ENCODE measurements at places on chromosomes 4 and X.

DNA sequence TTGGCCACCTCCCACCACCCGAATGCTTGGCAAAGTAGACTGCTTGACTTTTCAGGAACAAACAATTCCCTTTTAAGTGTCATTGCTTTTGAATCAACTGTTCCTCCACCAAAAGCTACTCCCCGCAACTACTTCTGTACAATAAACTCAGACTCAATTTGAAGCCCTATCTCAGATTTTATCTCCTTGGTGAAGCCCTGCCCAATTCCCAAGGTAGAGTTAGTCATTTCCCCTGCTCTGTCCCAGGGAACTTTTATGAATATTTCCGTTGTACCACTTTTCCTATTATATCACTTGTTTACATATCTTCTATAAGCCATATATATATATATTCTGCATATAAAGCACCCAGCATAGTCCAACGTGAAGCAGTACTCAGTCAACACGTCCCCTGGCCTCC lies 102.8 kb downstream of the C4orf51 start:
- no peak for DNase-seq

DNA sequence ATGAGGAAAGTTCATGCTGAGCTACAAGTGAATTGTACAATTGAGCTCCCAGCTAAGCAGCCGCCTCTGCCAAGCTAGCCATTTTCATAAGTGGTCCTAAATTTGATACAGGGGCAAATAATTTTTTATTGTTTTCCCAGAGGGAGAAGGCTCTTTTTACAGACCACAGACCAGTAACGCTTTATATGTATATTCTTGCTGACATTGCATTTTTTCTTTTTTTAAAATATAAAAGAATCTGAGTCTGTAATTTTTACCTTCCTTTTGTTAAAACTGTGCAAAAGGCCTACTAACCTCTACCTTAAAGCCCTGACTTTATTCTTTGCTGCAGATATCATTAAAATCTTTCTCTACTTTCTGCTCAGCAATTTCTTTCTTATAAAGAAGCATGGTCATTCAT lies 501.2 kb upstream of the INTU start:
- DNase-seq = no peak

- no peak for DNase-seq
Measured at GRCh38 chr4:82667761-82668480, 106.1 kb upstream of the TMEM150C start.

DNA sequence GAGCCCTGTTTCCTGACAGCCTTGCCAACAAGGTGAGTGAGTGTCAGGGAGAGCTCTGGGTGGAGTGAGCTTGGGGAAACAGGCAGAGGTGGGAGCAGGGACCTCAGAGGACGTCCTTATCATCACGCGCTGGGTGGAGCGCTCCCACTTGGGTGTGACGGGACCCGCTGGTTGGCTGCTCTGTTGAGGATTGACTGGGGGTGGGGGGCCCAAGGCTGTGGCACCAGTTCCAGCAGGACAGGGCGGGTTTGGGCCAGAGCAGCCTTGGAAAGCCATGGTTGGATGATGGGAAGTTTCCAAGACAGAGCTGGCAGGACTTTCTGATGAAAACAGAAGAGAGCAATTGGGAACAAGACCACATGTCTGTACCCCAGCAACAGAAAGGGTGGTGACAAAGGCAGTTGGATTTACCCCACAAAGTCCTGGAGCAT lies 3.0 kb upstream of the PCGF3 start:
- no peak for DNase-seq

- DNase-seq = no peak
Measured at GRCh38 chr4:48509543-48509942, 19.5 kb downstream of the ZAR1 start.

- no peak for DNase-seq
Measured at GRCh38 chrX:70497026-70497425, 52.4 kb downstream of the DLG3 start.

DNA sequence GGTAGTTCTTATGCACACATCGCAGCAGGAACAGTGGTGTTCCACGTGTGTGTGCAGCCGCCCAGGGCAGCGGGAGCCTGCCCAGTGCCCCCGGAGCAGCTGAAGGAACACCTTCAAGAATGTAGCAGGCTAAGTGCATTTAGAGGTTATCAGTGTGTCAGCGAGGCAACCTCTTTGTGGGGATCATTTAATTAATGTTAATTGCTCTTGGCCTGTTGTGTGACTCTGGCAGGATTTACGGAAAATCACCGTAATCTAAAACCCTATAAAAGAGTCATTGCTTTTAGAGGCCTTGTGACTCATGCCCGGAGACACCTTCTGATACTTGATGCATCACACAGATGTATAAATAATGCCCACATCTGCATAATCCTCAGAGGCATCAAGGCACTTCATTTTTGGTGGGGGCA lies 47.3 kb upstream of the GATB start:
- DNase-seq = no peak

GRCh38 chr4:99945718-99946355 lies 581 bp downstream of the DNAJB14 start:
- no peak for DNase-seq

DNA sequence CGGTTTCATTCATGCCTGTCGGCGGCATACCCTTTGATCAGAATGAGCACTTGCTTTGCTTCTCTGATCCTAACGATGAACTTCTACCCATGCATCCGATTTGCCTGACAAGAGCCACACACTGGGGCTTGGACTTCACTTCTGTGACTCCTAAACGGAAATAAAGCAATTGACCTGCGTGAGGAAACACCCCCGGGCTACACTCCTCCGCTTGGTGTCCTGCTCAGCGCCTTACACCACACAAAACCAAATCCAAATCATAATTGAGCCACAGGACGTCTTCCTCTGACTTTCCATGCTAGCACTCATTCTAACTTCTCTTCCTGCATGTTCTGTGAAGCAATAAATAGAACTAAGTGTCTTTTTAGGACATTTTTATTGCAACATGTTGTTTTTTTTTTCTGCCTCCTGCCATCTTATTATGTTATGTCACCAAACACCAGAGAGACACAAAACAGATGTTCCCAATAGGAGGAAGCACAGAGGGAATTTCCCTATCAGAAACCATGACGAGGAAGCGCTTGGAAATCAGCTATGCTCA lies 110.8 kb upstream of the FAM9B start:
- DNase-seq = no peak

GRCh38 chrX:148573119-148573518 lies 72.7 kb downstream of the AFF2 start:
- no peak for DNase-seq

- no peak for DNase-seq
Measured at GRCh38 chrX:25156323-25156722, 140.6 kb upstream of the ARX start.

- DNase-seq = peak; percentile 40
Measured at GRCh38 chr4:82430964-82431745, 765 bp downstream of the ENOPH1 start.

DNA sequence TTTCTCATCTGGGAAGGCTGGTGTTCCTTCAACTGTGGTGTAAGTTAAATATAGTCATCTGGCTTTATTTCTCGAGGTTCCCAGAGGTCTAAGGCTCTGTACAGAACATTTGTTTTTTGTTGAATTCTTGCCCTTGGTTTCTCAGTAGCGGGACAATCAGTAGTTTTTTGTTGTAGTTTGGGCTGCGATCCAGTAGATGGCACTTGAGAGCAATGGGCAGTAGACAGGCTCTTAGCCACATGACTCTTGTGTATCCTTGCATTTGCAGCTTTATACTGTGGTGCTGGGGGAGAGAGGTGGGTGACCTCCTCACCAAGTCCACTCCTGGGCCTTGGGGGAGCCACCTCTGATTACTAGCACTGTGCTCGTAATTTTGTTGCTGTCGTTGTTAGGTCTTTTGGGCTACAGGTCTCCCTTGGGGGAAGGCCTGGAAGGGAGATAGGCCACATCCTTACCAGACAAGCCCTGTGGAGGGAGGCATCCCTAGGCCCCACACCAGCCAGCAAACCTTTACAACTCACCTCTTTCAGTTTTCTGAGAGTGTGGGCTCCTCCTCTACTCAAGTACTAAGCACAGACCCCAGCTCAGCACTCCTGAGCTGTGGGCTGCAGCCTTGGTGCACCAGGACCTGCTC lies 8.1 kb downstream of the ETDB start:
- DNase-seq = no peak
